ENCODE measurements at places on chromosomes 1 and 21.

- DNase-seq, result no peak
Measured at GRCh38 chr1:45187725-45188124, 18.7 kb downstream of the ZSWIM5 start.

DNA sequence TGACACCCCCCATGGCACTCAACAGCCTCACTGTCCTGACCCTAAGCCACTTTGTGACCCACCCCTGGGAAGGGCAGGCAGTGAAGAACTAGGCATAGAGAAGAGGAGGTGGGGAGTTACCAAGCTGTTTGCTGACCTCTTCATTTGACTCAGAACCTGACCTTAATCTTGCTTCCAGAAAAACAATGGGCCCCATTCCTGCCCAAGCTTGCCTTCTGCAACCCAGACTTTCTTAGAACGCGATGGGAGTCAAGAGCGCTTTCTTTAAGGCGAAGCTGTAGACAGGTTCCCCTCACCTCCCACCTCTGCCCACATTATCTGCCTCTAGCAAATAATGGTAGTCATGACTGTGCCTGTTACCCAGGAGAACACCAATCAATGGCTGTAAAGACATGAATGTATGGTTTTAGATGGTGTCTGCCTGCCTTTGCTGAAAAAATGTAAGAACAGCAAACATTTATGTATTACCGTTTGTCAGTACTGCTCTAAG is 8.2 kb upstream of the CBR3 start:
- no peak for DNase-seq

DNA sequence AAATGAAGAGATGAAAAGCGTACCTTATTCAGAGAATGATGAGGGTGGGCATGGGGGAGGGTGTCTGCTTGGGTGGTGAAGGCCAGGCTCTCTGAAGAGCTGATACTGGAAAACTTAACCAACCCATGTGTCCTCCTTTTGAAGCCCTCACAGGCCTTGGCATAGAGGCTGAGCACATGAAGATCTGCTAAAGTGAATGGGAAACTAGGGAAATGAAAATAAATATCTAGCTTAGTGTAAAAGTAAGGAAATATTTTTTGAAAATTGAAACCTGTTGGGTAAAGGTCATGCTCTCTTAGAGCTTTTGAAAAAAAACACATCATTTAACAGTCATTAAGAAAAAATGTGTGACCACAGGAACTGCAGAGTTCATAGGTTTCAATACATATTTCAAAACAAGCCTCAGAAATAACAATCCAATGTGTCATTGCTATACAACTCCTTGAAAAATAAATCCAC is 40.5 kb upstream of the RALGPS2 start:
- no peak for DNase-seq

DNA sequence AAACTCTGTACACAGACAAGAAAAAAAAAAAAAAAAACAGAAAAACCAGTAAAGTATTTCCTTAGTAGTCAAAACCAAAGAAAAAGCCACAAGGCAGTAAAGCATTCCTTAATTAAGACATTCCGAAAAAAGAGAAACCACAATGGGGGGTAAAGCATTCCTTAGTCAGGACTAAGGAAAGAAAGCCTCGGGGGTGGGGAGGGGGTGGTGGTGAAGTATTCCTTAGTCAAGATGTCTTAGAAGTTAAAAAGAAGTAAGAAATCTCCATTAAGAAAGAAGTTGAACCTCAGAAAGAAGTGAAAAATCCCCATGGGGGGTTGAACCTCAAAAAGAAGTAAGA is 28.2 kb upstream of the FMO1 start:
- DNase-seq, result no peak

DNA sequence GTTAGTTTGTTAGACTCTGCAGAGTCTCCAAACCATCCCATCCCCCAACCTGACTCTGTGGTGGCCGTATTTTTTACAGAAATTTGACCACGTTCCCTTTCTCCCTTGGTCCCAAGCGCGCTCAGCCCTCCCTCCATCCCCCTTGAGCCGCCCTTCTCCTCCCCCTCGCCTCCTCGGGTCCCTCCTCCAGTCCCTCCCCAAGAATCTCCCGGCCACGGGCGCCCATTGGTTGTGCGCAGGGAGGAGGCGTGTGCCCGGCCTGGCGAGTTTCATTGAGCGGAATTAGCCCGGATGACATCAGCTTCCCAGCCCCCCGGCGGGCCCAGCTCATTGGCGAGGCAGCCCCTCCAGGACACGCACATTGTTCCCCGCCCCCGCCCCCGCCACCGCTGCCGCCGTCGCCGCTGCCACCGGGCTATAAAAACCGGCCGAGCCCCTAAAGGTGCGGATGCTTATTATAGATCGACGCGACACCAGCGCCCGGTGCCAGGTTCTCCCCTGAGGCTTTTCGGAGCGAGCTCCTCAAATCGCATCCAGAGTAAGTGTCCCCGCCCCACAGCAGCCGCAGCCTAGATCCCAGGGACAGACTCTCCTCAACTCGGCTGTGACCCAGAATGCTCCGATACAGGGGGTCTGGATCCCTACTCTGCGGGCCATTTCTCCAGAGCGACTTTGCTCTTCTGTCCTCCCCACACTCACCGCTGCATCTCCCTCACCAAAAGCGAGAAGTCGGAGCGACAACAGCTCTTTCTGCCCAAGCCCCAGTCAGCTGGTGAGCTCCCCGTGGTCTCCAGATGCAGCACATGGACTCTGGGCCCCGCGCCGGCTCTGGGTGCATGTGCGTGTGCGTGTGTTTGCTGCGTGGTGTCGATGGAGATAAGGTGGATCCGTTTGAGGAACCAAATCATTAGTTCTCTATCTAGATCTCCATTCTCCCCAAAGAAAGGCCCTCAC is at the start of gene OLIG2:
OLIG2 (plus strand) TSS at position 447 of the 954 bp plus-strand sequence. CDS start 928 bp downstream, outside the sequence.
- DNase-seq, result peak; percentile 50

- DNase-seq, result no peak
Measured at GRCh38 chr1:230121950-230122349, 54.9 kb downstream of the GALNT2 start.

DNA sequence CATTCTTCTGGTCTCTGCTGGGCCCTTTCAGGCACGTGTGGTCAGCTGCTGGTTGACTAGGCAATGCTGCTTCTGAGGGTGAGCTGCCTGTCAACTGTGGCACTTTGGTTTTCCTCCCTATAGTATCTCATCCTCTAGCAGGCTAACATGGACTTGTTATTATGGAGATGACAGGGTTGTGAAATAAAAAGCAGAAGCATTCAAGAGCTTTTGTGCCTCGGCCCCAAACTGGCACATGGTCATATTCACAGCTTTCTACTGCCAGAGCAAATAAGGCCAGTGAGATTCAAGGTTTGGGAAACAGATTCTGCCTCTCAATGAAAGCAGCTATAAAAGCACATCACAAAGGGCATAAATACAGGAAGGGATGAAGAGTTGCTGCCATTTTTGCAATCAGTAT is 1.6 kb upstream of the ZNF124 start:
- DNase-seq, result no peak

DNA sequence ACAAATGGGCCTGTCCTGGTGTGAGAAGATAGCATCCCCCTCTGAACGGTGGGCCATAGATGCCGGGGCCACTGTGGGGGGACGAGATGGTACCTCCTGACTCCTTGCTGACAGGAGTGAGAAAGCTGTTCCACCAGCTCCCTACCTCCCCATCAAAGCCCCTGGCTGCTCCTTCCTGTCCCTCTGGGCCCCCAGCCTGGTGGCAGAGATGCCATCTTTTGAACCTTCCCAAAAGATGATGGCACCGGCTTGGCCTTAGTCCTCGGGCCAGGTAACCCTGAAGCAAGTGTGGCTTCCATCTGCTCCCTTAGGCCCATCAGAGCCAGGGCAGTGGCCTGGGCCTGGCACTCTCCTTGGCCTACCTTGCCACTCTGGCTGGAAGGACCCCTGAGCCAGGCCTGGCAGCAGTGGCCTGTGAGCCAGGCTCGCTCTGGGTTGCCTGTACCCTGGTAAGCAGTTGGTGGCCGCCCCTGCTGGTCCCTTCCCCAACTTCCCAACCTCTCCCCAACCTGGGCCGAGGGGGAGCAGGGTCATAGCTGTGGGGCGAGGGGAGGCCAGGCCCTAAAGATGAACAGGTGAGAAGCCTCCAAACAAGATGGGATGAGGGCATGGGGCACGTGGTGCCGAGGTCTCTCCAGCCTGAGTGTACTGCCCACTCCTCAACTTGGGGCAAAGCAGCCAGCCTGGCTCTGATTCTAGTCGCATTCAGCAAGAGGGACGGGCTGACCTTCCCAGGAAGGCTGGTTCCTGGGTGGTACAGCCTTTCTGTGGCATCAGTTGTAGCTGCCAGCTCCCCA is 34.7 kb downstream of the ZBTB17 start:
- peak; percentile 58 for DNase-seq

GRCh38 chr21:14092834-14093560 is 117.8 kb downstream of the LIPI start:
- DNase-seq, result peak; percentile 63

DNA sequence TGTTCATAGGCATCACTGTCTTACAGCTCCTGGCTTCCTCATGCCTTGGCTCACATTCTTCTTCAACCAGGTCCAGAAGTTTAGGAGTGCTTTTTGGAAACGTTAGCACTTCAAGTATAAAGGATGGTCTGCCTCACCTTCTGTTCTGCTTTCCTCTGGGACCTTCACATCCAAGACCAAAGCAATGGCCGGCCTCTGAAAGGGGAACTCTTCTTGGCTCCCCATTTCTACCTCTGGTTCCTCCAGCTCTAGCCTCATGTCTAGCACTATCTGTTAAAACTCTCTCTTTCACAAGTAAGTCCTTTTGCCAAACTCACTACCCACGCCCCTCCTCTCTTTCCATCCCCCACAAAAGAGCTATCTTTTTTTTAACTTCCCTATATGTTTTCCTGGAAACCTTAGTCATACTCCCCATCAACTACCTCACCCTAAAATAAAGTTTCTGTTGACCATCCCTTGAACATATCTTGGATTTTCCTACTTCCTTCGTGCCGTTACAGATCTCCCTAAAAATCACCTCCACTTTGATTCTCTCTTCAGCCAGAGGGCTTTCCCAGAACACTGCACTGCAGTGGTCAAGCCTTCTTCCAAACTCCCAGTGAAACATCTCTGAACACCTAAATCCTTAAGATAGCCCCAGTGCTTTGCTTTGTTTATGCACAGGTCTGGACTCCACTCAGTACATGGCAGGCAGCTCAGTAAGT is 7.9 kb downstream of the SORT1 start:
- DNase-seq, result no peak

All from sigmoid colon (tissue), 7 donors.